Gastrocnemius medialis (tissue), 4 donors: ENCODE measurements at places on chromosomes 5 and 9. TPM values are rescaled to one million over a fixed set of nuclear protein-coding genes. Genes with fewer than 3 reads are reported as not detected.

DNA sequence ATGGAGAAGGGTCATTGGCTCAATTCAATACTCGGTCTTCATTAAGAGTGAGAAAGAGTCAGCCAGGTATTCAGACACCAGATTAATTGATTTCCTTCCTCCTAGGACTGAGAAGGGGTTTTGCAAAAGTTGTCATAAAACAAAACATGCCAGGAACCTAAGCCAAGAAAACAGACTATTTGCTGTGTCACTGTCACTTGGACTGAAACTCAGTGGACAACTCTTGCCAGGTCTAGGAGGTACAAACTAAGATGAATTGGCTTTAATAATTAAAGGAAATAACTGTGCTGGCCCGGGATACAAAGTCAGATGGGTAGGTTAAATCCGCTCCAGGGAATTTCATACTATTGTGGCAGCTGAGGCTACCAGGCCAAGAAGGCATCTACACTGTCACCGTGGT is 71.1 kb upstream of the TBC1D9B start:
- H3K27me3 ChIP-seq, result no peaks in the 10 kb centered on the region
- H3K36me3 ChIP-seq, result peaks cover 42% of the 10 kb centered on the region
- H3K4me3 ChIP-seq, result no peak overlapping the region
- no peaks in the 10 kb centered on the region for H3K4me1 ChIP-seq
- no peak overlapping the region for H3K27ac ChIP-seq

GRCh38 chr9:21267485-21268346 is 27.9 kb upstream of the IFNA14 start:
- no peak overlapping the region for H3K4me3 ChIP-seq
- no peaks in the 10 kb centered on the region for H3K27me3 ChIP-seq
- DNase-seq, result no peak
- no peaks in the 10 kb centered on the region for H3K4me1 ChIP-seq
- H3K27ac ChIP-seq, result no peak overlapping the region

DNA sequence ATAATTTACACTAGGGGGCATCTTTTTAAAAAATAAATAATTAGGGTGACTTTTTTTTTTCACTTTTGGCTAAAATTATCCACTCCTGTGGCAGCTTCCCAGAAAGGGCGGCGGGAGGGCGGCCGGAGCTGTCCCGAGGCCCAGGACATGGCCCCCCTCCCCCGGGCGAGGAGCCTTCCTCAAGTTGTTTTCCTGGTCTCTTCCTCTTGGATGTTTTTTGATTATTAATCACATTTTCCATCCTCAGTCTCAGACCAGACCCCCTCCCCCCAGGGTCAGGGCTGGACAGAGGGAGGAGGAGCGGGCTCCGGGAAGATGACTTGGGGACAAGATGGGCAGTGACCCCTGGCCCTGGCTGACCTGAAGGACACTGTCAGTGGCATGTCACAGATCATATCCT is 4.7 kb upstream of the CNTFR start:
- H3K36me3 ChIP-seq, result no peaks in the 10 kb centered on the region
- H3K27ac ChIP-seq, result peak overlapping the region; percentile 88
- peaks cover 76% of the 10 kb centered on the region for H3K4me1 ChIP-seq
- no peak overlapping the region for H3K4me3 ChIP-seq
- no peaks in the 10 kb centered on the region for H3K27me3 ChIP-seq

DNA sequence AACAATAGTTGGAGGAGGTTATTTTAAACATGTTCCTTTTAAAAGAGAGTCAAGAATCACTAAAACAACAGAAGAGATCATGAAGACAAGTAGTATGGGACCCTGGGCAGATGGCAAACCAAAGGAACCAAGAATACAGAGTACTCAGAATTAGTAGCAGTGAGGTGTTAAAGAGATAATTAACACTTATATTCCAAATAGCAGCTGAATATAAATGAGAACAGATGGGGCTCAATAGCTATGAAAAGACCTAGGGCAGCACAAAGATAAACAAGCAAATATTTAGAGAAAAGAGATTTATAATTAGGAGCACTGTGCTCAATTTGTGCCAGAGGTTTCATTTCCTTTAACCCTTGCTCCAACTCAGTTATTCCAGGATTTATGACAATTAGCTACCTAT is 159.1 kb downstream of the FAM114A2 start:
- DNase-seq, result no peak
- H3K36me3 ChIP-seq, result no peaks in the 10 kb centered on the region
- H3K27me3 ChIP-seq, result no peaks in the 10 kb centered on the region
- no peak overlapping the region for H3K27ac ChIP-seq
- H3K4me1 ChIP-seq, result no peaks in the 10 kb centered on the region

DNA sequence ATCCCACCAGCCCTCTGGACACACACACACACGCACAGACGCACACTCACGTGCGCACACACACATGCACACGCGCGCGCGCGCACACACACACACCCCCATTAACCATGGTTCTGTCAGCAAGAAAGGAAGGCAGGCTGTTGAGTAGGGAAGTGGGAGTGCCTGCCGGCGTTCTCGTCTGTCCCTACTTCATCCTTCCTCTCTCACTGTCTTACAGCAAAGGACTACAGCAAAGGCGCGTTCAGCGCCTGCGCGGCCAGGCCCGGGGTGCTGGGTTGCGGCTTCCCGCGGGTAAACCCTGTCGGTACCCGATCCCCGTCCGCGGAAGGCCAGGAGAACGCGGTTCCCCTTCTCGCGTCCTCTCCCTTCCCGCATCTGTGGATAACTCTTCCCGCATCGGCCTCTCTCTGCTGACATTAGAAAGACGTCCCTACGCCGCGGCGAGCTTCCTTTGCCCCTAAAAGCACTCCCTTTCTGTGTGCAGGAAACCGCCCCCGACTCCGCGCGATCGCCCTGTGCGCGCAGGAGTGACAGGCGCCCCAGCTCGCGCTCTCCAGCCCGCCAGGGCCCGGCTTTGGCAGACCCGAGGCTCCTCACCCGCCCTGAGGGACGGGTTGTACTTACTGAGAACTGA is 219.2 kb downstream of the AGTPBP1 start:
- peaks cover 17% of the 10 kb centered on the region for H3K4me1 ChIP-seq
- DNase-seq, result peak; percentile 25
- H3K27me3 ChIP-seq, result no peaks in the 10 kb centered on the region
- peak overlapping the region; percentile 82 for H3K27ac ChIP-seq
- no peaks in the 10 kb centered on the region for H3K36me3 ChIP-seq

- peak overlapping the region; percentile 53 for H3K27ac ChIP-seq
- no peak for DNase-seq
- peaks cover 33% of the 10 kb centered on the region for H3K4me1 ChIP-seq
- H3K36me3 ChIP-seq, result no peaks in the 10 kb centered on the region
- H3K27me3 ChIP-seq, result peaks cover 45% of the 10 kb centered on the region
- peak overlapping the region; percentile 49 for H3K4me3 ChIP-seq
These were observed 2.5 kb upstream of the NRARP start for GRCh38 chr9:137304383-137305059.

GRCh38 chr5:1011741-1012312 is 3.2 kb downstream of the NKD2 start:
- no peaks in the 10 kb centered on the region for H3K36me3 ChIP-seq
- H3K27me3 ChIP-seq, result peaks cover 18% of the 10 kb centered on the region
- peaks cover 6% of the 10 kb centered on the region for H3K4me1 ChIP-seq
- no peak overlapping the region for H3K4me3 ChIP-seq
- DNase-seq, result no peak

GRCh38 chr5:52844885-52845284 is 57.2 kb downstream of the ITGA1 start:
- H3K4me3 ChIP-seq, result no peak overlapping the region
- H3K4me1 ChIP-seq, result peaks cover 12% of the 10 kb centered on the region
- H3K27me3 ChIP-seq, result no peaks in the 10 kb centered on the region
- no peaks in the 10 kb centered on the region for H3K36me3 ChIP-seq
- H3K27ac ChIP-seq, result no peak overlapping the region
- DNase-seq, result no peak

- peak; percentile 1 for DNase-seq
- peak overlapping the region; percentile 35 for H3K27ac ChIP-seq
- H3K36me3 ChIP-seq, result no peaks in the 10 kb centered on the region
- H3K4me3 ChIP-seq, result no peak overlapping the region
- no peaks in the 10 kb centered on the region for H3K27me3 ChIP-seq
These were observed 1.0 kb upstream of the ACSL6 start for GRCh38 chr5:132012371-132013005.

- H3K4me1 ChIP-seq, result no peaks in the 10 kb centered on the region
- H3K36me3 ChIP-seq, result no peaks in the 10 kb centered on the region
- no peak for DNase-seq
- peaks cover 46% of the 10 kb centered on the region for H3K27me3 ChIP-seq
- no peak overlapping the region for H3K27ac ChIP-seq
These were observed 83.3 kb upstream of the ZBTB43 start for GRCh38 chr9:126721564-126721981.

- no peaks in the 10 kb centered on the region for H3K27me3 ChIP-seq
- no peak overlapping the region for H3K4me3 ChIP-seq
- no peak for DNase-seq
- H3K4me1 ChIP-seq, result no peaks in the 10 kb centered on the region
- H3K27ac ChIP-seq, result no peak overlapping the region
- H3K36me3 ChIP-seq, result no peaks in the 10 kb centered on the region
These were observed 46.0 kb upstream of the SPIN1 start for GRCh38 chr9:88342246-88342645.

- H3K4me1 ChIP-seq, result peaks cover 40% of the 10 kb centered on the region
- no peaks in the 10 kb centered on the region for H3K27me3 ChIP-seq
- H3K27ac ChIP-seq, result no peak overlapping the region
- H3K36me3 ChIP-seq, result no peaks in the 10 kb centered on the region
- no peak overlapping the region for H3K4me3 ChIP-seq
These were observed 123.5 kb downstream of the TRIO start for GRCh38 chr5:14266686-14267085.

DNA sequence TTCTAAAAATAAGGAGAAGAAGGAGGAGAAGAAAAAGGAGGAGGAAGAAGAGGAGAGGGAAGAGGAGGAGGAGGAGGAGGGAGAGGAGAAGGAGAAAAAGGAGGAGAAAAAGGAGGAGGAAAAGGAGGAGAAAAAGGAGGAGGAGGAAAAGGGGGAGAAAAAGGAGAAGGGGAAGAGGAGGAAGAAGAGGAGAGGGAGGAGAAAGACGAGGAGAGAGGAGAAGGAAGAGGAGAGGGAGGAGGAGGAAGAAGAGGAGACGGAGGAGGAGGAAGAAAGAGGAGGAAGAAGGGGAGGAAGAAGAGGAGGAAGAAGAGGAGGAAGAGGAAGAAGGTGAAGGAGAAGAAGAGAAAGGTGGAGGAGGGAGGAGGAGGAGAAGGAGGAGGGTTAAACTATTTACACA is 210.2 kb upstream of the TRPM3 start:
- no peak for DNase-seq
- no peaks in the 10 kb centered on the region for H3K4me1 ChIP-seq
- H3K4me3 ChIP-seq, result no peak overlapping the region
- H3K27ac ChIP-seq, result no peak overlapping the region
- H3K27me3 ChIP-seq, result no peaks in the 10 kb centered on the region

- H3K27me3 ChIP-seq, result no peaks in the 10 kb centered on the region
- no peaks in the 10 kb centered on the region for H3K36me3 ChIP-seq
- H3K27ac ChIP-seq, result no peak overlapping the region
- DNase-seq, result no peak
- no peak overlapping the region for H3K4me3 ChIP-seq
- H3K4me1 ChIP-seq, result peaks cover 24% of the 10 kb centered on the region
These were observed 48.6 kb downstream of the RGS3 start for GRCh38 chr9:113511856-113512761.

- no peaks in the 10 kb centered on the region for H3K36me3 ChIP-seq
- no peaks in the 10 kb centered on the region for H3K4me1 ChIP-seq
- H3K27ac ChIP-seq, result no peak overlapping the region
- no peak overlapping the region for H3K4me3 ChIP-seq
These were observed 79.4 kb downstream of the NPR3 start for GRCh38 chr5:32790411-32790951.

- no peak overlapping the region for H3K27ac ChIP-seq
- DNase-seq, result no peak
- H3K36me3 ChIP-seq, result no peaks in the 10 kb centered on the region
- no peaks in the 10 kb centered on the region for H3K27me3 ChIP-seq
- H3K4me1 ChIP-seq, result peaks cover 38% of the 10 kb centered on the region
- no peak overlapping the region for H3K4me3 ChIP-seq
These were observed 174.6 kb downstream of the CD180 start for GRCh38 chr5:67021962-67022361.

DNA sequence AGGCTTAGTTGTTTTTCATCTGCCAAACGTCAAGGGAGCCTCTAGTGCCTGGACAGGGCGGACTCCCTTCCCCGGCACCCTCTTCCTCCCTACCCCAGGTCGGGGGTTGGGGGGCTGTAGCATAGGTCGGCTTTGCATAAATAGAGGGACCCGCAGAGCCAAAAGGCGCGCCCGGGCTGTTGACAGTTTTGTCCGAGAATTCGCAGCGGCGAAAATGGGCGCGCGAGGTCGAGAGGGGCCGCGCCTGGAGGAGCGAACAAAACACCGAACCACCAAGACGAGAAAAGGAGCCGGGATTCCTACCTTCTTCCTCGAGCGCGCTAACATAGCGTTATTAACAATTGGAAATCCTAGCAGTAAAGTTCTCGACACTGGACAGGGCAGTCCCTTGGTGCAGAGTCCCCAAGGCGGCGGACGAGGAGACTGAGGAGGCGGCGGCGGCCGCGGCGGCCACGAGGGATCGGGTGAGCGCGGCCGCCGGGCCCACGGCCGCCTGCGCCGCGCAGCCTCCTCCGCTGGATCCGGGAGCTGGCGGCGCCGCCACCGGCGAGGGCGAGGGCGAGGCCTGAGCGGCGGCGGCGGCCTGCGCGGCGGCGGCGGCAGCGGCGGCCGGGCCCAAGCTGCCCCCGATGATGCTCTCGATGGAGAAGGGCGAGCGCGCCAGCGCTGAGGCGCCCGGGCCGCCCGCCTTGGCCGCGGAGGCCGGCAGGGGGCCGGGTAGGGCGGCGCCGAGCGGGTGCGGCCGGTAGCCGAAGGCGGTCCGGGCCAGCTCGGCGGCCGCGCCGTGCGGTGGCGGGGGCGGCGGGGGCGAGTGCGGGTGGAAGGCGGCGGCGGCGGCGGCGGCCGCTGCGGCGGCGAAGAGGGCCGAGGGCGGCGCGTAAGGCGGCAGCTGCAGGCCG is 1.7 kb downstream of the FOXD1 start:
- no peak for DNase-seq
- peaks cover 85% of the 10 kb centered on the region for H3K27me3 ChIP-seq
- no peaks in the 10 kb centered on the region for H3K36me3 ChIP-seq
- H3K27ac ChIP-seq, result no peak overlapping the region

CRHBP gene
- total RNA-seq, result 0.36 TPM

SQSTM1 gene
- 1,083 TPM for total RNA-seq

ACTBL2 gene
- total RNA-seq, result not detected

IRX4 gene
- 1.7 TPM for total RNA-seq

PSD2 gene
- total RNA-seq, result 0.10 TPM

SOHLH1 gene
- total RNA-seq, result not detected

SLC34A1 gene
- total RNA-seq, result not detected

IL12B gene
- not detected for total RNA-seq

PLAC8L1 gene
- total RNA-seq, result not detected

GLDC gene
- 1.00 TPM for total RNA-seq

GRXCR2 gene
- not detected for total RNA-seq
